ENCODE measurements at places on chromosomes 11 and 22.

- DNase-seq, result peak; percentile 55
Measured at GRCh38 chr11:61384271-61385242, 7.8 kb upstream of the TMEM216 start.

- DNase-seq, result no peak
Measured at GRCh38 chr11:69375316-69376154, 81.6 kb downstream of the MYEOV start.

DNA sequence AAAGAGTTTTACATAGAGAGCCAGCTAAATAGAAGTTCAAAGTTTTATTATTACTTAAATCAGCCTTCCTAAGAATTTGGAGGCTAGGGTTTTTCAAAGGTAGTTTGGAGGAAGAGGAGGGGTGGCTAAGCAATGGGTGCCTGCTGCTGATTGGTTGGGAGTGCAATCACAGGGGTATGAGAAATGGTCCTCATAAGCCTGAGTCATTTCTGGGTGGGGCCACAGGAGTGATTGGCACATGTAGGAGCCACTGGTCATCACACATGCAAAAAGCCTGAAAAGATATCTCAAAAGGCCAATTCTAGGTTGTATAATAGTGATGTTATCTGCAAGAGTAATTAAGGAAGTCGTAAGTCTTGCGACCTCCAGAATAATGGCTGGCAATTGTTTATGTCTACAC lies 12.9 kb downstream of the OR51L1 start:
- DNase-seq, result peak; percentile 4

- DNase-seq, result no peak
Measured at GRCh38 chr11:45884596-45885185, 760 bp upstream of the MAPK8IP1 start.

GRCh38 chr11:67312187-67313021 lies 9.1 kb downstream of the SSH3 start:
- peak; percentile 58 for DNase-seq

GRCh38 chr11:45025716-45026492 lies 75.2 kb upstream of the TP53I11 start:
- DNase-seq, result no peak

GRCh38 chr11:111413849-111414248 lies 34.8 kb upstream of the POU2AF1 start:
- DNase-seq, result no peak

All from amniotic epithelial cell (primary cell).